Stimulated activated CD8-positive, alpha-beta memory T cell treated with anti-CD3 and anti-CD28 coated beads, Interleukin-4, amount 100 ng/mL, for 24 hours (primary cell): ENCODE measurements at places on chromosomes 7 and 10.

DNA sequence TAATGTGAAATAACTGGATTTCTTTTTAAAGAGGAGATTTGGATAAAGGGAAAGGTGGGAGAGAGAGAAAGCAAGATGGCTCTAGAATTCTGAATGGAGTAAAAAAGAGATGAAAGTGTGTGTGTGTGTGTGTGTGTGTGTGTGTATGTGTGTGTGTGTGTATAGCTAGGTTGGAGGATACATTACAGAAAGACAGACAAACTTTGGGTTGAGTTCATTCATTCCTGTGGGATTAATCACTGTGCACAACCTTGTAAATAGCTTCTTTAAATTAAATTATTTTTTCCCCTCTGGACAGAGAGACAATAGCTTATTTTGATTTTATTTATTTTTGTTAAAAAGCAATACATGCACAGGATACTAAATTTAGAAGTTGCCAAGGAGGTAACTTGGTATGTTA is 7.5 kb downstream of the ASB4 start:
- no peak for DNase-seq

DNA sequence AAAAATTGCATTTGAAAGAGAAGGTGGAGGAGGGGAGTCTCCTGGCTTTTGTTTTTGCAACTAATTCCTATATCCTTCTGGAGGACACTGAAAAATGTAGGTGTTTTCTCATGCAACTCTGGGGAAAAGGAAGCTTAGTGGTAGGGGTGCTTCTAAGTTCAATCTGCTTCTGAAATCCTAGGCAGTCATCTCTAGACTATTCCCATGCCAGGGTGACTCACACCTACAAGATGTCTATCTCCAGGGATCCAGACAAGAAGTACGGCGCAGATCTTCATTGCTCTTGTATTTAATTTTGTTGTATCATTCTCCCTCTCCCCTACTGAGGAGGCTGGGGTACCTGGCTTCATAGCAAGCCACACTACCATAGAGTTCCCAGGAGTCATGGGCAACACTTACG is 258.8 kb downstream of the PHF14 start:
- no peak for DNase-seq

DNA sequence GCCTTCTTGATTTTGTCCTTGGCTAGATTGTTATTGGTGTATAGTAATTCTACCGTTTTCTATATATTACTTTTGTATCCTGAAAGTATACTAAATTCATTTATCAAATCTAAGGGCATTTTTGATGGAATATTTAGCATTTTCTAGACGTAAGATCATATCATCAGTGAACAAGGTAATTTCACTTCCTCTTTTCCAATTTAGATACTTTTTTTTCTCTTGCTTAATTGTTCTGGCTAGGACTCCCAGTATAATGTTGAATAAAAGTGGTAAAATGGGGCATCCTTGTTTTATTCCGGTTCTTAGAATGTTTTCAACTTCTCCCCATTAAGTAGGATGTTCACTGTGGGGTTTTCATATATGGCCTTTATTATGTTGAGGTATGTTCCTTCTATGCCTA is 260.7 kb downstream of the POLR1F start:
- no peak for DNase-seq

- DNase-seq: peak; percentile 17
Measured at GRCh38 chr7:7157177-7157886, 25.0 kb upstream of the C1GALT1 start.

DNA sequence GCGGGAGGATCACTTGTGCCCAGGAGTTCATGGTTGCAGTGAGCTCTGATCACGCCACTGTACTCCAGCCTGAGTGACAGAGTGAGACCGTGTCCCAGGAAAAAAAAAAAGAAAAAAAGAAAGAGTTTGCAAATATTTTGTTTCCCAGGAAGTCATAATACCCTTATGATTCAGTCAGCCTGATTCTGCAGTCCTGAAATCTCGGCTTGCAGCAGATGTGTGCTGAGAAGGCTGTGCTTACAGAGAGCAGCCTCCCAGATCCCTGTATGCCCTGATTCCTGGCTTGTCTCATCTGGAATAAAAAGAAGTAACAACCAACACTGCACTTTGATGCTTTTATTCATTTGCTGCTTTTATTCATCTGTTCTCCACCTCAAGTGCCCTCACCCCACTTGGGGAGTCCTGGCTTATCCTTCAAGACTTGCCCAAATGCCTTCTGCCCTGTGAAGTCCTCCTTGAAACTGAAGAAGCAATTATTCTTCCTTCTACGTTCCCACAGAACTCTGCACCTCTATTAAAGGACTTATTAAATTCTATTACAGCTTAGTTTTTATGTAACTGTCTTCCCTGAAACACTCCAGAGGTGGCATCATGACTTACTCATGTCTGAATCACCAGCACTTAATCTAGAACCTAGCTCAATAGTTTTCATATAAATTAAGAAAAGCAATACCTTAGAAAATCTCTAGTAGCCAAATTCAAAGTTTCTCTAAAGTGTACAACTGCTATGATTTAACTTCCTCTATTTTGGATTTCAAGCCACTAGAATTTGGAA is 27.7 kb upstream of the BPGM start:
- no peak for DNase-seq

- no peak for DNase-seq
Measured at GRCh38 chr10:69401416-69401815, 15.3 kb downstream of the TACR2 start.

DNA sequence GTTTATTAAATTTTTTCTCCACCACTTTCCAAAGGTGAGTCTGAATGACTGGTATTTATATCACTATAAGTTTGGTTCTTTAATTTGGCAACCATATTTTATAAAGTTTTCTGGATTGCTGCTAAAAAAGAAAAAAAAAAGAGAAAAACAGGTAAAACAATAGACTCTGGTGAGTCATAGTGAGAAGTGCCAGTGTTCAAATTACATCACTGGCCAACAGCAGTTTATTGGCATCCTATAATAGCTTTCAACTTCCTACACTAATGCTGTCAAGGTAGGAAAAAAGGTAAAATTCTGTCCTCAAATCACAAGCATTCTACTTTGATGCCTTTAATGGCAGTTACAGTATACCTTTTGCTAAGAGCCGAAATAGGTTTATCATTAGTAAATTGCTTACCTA is 808.8 kb downstream of the GRM8 start:
- DNase-seq: no peak

DNA sequence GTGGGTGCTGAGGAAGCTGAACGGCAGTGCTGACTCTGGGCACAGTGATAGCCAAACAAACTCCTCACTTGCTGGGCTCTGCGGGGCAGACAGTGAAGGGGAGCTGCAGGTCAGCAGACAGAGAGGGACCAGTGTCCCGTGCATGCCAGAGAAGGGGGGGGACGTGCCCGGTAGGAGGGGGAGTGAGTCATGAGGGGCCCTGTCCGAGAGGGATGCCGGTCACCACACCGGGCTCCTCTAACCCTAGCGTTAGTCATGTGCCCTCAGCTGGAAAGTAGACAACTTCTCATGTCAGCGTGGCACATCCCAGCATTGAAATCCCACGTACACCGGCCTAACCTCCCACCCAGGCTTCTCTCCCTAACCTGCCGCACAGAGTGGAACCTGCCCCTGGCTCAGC is 117.1 kb upstream of the DPP6 start:
- DNase-seq: no peak

DNA sequence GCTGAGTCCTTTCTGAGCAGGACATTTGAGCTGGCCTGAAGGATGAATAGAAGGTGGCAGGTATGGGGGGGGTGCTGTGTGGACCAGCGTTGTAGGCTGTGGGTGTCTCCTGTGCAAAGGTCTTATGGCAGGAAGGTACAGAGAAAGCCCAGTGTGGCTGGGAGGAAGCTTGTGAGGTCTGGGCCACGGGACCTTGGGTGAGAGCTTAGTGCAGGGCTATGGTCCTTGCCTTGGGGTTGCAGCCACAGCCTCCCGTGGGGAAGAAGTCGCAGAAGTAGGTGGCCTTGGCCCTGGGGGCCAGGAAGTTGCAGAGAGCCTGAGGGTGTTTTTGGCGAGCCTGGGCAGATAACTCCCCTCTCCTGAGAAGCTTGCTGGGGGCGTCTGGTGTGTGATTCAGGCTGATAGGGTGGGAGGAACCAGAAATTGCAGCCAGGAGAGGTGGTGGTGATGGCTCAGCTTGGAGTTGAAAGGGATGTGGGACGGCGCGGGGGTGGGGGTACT is 172.0 kb upstream of the TNRC18 start:
- DNase-seq: no peak

DNA sequence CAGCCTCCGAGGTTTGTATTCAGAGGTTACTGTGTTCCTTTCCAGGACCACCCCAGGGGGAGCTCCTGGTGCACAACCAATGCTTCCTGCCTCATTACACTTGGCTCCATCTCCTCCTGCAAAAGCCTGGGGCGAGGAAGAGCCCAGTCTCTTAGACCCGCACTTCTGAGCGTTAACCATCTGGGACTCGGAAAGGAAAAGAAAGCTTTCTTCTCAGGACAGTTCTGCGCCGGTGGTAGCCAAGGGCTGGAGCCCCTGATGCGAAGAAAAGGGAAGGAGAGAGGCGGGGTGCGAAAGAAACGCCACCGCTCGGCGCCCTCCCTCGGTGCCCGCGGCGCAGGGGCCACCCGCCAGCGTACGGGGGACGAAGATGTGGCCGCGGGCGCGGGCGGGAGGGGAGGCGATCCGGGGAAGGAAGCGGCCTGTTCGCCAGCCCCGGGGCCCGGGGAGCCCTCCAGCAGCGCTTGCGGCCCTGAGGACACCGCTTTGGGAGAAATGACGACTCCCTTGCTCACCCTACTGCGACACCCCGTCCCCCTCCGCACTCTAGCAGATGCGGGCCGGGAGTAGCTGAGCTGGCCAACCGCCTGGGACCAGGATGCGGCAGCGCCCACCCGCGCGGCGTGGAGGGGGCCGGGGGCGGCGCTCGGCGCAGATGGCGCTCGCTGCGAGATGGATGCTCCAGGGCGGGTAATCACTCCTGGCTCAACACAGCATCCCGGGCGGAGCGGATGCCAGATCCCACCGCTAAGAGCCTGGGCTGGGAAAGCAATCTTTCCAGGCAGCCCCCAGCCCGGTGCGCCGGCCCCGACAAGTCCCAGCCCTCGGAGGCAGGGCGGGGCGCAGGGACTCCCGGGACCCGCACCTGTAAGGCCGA is 1.3 kb downstream of the NRCAM start:
- DNase-seq: no peak

- DNase-seq: no peak
Measured at GRCh38 chr10:63200431-63200830, 67.3 kb downstream of the NRBF2 start.

DNA sequence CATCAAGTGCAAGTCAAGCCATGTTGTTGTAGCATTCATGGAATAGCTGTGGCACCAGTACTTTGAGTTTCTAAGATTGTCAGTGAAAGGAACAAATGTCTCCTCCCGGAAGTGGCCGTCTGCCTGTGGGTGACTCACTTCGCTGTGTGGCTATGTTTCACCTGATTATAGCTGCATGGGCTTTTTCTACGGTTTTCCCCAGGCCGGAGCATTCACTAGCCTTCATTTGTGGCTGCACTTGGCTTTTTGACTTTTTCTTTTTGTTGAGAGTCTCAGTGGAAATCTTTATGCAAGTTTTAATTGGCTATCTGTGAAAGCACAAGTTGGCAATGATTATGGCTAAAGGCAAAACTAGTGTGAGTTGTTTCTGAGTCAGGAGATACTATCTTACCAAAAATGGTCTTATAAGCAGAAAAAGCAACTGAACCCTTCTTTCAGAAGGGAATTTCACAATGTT is 35.0 kb downstream of the SRI start:
- DNase-seq: no peak

DNA sequence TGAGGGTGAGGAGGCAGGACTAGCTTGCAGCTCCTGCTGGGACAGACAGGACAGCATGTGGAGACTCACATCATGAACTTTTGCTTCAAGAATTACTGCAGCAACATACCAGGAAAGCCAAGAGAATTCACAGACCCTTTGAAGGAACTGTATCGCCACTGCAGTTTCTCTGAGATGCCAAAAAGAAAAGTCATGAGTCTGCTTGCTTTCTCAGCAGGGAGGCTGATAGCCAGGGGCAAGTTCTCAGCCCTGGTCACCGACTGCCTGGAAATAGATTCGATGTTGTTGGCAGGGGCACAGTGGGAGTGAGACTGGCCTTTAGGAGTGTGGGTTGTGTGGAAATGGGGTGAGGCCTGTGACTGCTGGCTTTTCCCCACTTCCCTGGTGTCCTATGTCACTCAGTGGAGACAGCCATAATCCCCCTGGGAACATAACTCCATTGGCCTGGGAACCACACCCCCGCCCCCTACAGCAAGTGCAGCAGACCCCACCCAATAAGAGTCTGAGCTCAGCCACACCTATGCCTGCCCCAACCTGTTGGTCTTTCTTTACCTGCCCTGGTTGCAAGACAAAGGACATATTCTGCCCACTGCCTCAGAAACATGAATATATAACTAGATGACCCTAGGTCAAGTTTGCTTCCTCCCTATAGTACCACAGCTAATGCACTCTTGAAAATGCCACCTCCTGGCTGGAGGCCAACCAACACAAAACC is 1.6 kb upstream of the SAMD9 start:
- DNase-seq: no peak

DNA sequence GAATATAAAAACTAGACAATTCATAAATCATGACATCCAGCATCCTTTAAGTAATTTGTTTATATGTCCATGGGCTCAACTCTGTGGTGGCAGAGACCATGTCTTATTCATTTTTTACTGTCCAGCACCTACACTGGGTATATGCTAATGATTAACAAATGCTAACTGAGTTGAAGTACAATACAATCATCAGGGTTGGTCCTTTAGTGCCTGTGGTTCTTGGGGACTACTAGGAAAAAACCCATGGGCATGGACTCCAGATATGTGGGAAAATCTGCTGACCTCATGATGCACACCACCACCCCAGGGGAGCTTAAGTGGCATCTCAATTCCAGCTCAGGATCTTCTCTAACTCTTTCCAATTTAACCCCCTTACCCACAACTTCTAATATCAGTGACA is 85.3 kb upstream of the YAE1 start:
- DNase-seq: no peak
